ENCODE measurements at places on chromosomes 11 and 22.

GRCh38 chr11:4684631-4685285 is 12.9 kb downstream of the OR51E2 start:
- DNase-seq, result no peak

GRCh38 chr11:111938687-111939160 is 1.6 kb downstream of the DIXDC1 start:
- DNase-seq, result no peak

DNA sequence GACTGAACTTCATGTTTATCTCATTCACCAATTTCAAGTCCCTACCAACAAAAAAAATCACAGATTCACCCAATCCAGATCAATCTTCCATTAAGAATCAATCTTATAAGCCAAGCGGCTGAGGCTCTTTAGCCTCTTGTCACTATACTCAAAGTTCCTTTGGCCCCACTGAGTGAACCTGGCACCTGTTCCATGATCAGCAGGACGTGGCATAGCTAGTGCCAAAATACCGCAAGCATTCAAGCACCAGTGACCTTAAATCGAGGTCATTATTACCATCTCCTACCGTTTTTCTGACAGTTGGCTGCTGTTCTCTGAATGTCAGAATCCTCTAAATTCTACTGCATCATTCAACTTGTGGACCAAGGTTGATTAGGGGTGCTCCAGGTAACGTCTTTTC is 141.2 kb downstream of the CADM1 start:
- DNase-seq, result no peak

DNA sequence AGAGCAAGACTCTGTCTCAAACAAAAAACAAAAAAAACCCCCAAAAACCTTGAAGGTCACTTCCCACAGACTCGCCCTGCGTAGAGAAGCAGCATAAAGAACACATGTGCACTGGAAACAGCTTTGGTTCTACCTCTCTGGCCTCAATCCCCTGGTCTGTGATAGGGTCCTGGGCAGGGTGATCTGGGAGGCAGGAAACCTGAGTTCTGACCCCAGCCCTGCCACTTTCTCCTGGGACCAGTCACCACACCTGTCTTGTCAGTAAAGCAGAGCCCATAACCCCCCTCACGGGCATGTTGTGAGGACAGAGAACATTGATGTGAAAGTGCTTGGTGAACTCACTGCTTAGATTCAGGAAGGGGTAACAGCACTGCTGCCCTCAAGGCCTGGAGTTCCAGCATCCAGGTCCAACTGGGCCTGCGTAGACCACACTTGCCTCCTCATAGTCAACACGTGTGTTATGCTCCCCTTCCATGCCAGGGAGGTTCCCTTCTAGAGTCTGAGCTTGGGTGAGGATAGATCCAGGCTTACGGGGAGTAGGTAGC is 11.4 kb downstream of the UCP2 start:
- no peak for DNase-seq

DNA sequence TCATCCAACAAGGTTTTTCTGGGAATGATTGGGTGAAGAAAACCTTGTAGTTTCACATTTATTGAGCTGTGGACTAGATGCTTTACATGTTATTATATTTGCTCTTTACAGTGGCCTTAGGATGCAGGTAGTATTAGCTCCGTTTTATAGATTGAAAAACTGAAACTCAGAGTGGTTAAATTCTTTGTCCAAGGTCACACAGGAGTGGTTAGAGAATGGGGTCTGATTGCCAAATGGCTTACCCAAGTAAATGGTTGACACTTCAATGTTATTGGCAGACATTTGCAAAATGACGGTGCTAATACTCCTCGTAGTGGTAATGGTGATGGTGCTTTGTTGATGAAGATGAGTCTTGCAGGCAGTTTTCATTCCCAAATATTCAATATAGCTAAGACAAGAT is 2.2 kb downstream of the GTPBP1 start:
- no peak for DNase-seq

DNA sequence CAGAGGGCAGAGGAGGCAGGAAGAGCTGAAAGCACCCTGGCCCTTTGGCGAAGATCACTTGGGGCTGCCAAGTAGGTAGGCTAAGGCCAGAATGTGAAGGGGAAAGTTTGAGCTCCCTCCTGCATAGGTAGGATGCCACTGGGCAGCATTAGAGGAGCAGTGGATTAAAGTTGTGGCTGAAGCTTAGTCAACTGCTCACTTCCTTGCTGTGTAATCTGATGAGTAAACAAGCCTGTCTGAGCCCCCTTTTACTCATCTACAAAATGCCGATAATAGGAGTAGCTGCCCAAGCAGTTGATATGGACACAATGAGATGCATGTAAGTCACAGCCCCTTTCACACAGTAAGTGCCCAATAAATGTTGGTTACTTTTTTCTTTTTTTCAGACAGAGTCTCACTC is 216.4 kb downstream of the MN1 start:
- no peak for DNase-seq

- peak; percentile 1 for DNase-seq
Measured at GRCh38 chr11:8045839-8046238, 35.2 kb upstream of the TUB start.

GRCh38 chr22:17576470-17576869 is 13.2 kb downstream of the SLC25A18 start:
- DNase-seq, result no peak

DNA sequence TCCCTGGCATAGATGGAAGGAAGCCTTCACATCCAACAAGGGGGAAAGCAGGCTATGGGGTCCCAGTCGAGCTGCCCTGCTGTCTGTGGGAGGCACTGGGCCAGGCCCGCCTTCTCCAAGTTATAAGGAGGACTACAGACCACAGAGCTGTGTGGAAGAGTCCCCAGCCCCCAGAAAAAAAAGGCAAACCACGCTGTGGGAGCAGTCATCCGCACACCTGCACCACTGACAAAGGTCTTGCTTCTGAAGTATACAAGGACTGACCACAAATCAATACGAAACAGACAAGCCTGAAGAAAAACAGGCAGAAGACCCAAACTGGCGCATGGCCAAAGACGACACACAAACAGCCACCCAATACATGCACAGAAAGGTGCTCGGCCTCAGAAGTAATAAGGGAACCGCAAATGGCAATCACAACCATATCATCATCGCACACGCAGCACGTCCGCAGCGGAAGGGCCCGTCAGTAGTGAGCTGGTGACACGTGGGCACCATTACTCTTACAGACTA is 384.1 kb downstream of the CTTN start:
- no peak for DNase-seq

DNA sequence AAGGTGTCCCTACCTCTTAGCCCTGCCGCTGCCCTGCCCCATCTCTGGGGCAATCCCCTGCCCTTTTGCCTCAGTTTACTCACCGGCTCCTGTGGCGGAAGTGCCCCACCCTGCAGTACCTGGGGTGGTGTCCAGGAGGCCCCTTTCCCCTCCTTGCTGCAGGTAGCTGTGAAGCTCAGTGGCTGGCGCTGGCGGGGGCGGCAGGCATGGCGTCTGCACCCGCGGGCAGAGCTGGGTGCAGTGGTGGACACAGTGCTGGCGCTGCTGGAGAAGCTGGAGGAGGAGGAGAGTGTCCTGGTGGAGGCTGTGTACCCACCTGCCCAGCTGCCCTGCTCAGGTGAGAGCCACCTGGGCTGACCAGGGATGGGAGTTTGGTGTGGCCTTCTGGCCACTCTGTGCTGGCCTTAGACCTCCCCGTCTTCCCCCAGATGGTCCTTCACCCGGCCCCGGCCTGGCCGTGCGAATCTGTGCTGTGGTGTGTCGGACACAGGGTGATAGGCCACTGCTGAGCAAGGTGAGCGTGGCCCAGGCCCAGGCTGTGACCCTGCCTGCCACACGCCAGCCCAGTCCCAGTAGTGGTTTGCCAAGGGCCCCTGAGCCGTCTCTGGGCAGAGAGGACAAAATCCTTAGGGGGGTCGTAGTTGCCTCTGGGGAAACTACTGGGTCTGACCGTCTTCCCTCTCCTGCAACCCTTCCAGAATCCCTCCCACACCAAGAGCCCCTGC is 4.0 kb downstream of the CARNS1 start:
- no peak for DNase-seq

- DNase-seq, result no peak
Measured at GRCh38 chr22:24337894-24338645, 67.4 kb downstream of the SPECC1L start.

DNA sequence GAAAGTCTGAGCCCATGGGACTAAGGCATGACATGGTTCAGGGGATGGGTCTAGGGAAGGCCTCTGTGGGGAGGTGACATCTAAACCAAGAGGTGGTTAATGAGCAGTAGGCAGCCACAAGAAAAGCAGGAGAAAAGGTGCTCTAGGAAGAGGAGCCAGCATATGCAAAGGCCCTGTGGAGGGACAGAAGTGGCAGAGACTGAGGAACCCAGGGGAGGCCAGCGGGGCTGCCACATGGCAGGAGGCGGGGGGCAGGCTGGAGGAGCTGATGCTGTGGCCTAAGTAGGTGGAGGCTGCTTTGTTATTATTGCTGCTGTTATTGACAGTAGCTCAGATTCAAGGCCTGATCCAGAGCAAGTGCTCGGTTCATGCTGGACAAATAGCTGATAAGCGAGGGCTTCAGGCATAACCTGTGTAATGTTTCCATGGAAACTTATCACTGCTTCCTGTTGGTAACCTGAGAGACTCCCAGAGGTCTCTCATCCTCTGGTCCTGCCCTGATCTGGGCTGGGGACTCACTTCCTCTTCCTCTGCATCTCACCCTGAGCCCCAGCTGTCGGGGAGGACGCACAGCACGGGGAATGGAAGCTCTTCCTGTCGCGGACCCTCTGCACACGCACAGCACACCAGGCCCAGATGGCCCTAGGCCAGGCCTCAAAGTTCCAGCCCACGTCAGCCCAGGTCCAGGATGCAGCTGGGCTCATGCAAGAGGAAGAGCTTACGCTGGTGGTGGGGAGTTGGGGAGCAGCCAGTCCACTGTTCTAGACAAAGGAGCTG is 75.2 kb upstream of the TP53I11 start:
- DNase-seq, result peak; percentile 56

- DNase-seq, result no peak
Measured at GRCh38 chr11:95360377-95361075, 129.5 kb upstream of the SESN3 start.

DNA sequence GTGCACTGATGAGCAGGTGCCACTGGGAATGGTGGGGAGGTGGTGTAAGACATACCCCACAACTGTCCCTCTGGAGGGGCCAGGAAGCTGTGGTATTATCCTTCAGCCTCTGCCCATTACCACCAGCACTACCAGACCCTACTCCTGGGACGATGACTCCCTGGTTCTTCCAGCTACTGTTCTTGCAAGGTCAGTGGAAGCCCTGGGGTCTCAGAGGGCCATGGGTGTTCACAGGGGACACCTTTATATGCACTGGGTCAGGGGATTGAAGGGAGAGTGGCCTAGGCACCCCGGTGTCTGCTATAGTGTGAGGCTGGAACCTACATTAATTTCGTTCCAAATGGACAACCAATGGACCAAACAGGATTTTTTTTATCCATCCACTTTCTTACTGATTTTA is 102.1 kb downstream of the RPS6KA4 start:
- DNase-seq, result no peak

DNA sequence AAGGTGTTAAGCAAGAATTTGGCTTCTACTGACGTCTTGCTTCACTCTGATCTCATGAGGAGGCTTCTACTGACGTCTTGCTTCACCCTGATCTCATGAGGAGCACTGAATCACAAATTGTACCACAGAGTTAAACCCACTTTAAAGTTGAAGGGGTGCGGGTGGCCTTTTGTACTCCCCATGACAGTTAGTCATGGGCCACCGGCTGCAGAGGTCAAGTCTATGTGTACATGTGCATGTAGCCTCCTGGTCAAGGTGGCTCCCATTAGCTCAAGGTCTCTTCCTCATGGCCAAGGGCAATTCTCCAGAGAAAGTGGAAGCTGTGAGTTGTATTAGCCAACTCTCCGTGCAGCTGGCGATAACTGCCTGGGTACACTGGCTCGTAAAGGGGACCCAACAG is 23.1 kb upstream of the FZD4 start:
- no peak for DNase-seq

DNA sequence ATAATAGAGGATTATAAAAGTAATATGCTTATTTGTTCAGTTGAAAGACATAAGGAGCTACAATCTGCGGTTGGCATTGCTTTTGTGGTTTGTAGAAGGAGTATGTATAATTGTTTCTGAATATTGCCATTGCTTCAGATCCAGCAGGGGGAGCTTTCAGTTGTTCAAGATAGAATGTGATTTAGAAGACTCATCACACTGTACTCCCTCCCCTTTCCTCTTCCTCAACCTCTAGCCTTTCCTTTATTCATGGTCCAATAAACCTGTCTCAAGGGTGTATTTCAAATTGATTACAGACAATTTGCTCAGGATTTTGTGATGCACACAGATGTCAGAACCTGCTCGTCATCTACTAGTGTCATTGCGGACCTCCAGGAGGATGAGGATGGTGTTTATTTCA is 9.8 kb downstream of the PRMT3 start:
- no peak for DNase-seq

DNA sequence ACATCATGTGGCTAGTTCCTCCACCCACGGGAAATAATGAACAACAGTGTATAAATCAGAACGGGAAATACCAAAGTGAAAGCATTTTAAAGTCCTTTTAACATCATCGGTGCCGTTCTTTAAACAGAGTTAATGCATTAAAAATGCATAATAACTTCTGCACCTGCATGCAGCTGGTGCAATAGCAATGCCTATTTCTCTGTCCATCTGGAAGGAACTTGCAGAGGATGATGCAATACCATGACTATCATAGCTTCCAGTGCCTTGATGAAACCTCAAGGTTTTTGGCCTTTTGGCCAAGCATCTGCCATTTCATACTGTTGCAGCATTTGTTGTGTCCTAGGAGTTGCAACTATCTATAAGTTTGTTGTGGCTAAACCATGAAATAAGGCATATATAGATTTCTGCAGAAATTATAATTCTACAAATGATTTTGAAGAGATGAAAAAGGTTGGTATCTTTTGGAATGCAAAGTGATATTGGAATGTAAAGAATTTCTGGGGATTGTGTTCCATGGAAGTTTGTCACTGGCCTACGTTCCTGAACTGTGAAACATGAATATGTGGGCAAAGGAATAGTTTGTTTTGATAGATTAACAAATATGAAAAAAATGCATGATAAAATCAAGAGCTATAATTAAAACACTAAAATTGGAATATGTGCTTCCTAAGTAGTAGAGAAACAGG is 9.8 kb upstream of the EIF3F start:
- DNase-seq, result no peak

- DNase-seq, result no peak
Measured at GRCh38 chr22:41664490-41664889, 24.2 kb downstream of the SNU13 start.

GRCh38 chr22:42287174-42287890 is 16.9 kb upstream of the TCF20 start:
- no peak for DNase-seq

- DNase-seq, result no peak
Measured at GRCh38 chr11:122024278-122024677, 91.7 kb downstream of the BLID start.

DNA sequence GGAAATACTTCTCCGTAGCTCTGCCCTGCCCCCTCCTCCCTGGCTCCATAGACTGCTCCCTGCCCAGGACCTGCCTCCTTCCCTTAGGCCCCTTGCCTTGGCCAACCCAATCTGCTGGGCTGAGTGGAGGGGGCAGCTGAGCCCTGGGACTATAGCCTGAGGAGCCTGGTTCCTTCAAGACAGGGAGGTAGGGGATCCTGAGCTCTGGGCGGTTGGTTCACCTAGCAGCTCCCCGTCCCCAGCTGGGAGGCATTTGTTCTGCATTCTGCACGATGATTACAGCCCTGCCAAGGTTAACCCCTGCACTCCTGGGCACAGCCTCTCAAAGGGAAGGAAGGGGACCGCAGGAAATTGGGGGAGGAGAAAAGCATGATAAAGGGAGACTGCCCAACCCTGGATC is 3.6 kb upstream of the CDC42EP1 start:
- DNase-seq, result no peak

- DNase-seq, result no peak
Measured at GRCh38 chr22:36350751-36351594, 36.8 kb downstream of the MYH9 start.

- no peak for DNase-seq
Measured at GRCh38 chr22:43471606-43472135, 59.9 kb downstream of the MPPED1 start.
